ENCODE measurements at places on chromosomes 6 and 20.

DNA sequence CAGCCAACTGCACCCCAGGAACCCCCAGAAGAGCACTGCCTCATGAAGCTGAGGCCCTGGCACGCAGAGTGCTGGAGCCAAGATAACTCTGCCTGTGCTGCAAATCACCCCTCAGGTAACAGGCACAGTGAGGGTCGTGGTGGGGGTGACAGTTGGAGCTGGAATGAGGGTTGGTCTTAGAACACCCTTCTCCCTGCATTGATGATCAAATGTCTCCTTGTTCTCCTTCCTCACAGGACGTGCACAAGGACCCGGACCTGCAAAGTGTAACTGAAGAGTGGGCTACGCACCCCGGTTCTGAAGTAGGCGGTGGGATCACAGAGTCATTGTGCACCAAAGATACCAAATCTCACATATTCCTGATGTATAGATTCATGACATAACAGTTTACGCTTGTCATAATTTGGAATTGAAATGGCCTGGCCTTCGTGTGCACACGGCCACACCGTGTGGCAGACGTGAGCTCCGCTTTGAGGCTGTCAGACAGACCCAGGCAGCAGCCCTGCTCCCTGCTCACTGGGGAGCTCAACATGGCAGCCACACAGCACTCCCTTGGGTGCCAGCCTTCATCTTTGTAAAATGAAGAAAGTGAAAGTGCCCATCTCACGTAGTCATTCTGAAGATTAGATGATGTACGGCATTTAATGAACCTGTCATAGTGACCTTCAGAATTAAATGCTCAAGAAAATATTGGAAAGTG is 8.8 kb downstream of the THBS2 start:
- no peak for DNase-seq

DNA sequence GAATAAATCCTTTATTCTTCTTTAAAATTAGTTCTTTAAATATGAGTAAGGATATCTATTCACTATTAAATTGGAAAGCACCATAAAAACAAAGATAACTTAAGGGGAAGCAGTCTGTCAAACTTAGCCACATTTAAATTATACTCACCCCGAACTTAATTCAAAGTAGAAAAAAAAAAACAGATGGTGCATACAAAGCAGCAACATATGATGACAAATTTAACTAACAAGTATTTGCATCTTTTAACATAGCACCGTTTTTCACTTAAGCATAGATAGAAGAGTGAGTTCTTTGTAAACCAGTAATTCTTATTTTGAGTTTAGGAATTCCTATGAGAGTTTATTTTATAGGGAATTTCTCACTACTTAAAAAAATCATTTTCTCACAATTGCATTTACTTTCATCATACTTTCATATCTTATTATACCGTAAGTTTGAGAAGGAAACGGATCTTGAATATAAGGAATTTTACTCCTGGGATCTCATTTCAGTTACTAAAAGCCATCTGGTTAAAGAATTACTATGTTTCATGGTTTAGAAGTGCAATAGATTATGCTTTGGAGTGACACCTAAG is 828.2 kb upstream of the MAP3K7 start:
- DNase-seq = no peak

DNA sequence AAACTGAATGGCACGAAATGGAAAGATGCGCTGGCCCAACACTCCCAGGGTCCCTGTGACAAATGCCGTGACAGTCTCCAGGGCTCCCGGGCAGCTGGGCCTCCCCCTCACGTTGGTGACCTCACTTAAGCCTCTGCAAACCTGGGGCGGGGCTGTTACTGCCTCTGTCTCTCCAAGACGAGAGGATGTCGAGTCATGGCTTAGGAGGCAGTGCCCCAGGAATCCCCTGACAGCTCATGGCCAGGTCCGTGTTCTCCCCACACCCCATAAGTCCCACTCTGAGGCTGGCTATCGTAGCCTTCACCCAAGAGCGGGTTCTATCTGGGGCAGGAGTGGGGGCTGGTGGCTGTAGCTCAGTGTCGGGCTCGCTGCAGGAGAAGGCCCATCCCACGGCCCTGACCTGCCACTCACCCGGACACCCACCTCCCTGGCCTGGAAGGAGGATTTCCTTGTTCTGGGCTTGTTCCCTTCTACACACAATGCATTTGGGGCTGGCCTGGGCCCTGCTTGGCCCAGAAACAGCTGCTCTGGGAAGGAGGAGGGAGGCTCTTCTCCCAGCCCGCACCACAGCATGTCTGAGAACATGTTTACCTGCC is 5.6 kb upstream of the RPS21 start:
- no peak for DNase-seq

DNA sequence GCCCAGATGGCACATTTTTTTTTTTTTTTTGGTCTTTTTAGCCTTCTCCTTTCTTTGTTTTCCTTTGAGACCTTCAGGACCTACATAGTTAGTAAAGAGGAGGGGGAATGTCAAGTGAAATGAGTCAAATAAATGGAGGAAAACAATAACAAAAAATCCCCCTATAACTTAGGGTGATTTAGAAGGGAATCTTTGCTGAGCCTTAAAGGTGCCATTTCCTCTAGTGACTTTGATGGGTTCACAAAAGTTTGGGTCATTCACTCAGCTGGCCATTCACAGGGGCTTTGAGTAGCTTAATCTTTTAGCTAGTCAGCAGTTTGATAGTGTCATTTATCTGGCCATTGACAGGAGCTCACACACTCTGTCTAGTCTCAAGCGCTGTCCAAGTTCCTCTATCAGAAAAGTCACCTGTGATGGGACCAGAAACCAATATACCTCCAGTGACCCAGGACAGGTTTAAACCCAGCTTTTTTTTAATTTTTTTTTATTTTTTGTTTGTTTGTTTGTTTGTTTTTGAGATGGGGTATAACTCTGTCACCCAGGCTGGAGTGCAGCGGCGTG is 275.1 kb upstream of the PRDM1 start:
- DNase-seq = no peak

DNA sequence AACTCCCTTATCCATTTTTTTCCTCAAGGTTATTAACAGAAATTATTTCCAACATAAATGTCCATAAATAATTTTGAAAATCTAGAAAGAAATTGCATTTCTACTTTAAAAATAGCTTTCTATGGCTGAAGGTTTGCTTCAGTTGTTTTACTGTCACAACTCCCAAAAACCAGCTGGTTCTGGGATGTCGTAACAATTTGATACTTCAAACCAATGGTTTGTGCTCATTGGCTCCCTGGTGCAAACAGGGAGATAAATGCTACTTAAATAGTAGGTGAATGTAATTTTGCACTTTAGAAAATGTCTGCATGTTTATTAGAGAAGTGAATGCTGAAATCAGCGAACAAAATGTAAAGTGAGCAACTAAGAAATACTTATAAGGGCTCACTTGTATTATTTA is 31.1 kb downstream of the LAMA2 start:
- DNase-seq = no peak

DNA sequence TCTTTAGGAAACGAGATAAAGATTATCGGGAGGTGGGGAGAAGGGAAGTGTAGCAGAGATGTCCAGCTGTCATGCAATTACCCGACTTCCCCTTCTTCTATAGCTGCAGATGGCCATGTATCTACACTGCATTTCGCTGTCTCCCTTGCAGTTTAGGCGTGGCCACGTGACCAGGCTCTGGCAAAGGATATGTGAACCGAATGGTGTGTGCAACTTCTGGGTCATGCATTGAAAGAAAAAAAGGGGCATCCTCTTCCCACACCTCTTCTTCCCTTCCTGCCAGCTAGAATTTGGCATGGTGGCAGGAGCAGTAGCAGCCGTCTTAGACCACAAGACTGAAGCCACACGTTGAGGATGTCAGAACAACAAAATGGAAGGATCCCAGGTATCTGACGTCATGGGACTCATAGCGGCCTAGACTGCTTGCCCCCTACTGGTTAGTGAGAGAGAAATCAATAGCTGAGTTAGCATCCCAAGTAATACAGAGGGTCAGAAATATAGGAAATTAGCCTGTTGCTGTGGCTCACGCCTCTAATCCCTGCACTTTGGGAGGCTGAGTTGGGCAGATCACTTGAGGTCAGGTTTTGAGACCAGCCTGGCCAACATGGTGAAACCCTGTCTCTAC is 32.8 kb downstream of the TCF15 start:
- no peak for DNase-seq

DNA sequence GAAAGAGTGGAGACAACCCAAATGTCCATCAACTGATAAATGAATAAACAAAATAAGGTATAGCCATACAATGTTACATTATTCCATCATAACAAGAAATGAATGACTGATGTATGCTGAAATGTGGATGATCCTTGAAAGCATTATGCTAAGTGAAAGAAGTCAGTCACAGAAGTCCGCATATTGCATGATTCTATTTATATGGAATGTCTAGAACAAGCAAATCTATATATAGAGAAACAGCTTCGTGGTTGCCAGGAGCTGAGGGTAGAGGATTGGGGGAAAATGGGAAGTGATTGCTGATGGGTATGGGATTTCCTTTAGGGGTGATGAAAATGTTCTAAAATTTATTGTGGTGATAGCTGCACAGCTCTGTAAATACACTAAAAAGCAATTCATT is 196.8 kb downstream of the ATXN1 start:
- no peak for DNase-seq

- DNase-seq = no peak
These were observed 33.2 kb downstream of the CDH22 start for GRCh38 chr20:46275091-46275490.

- no peak for DNase-seq
These were observed 86.4 kb downstream of the MAP3K7 start for GRCh38 chr6:90500458-90500857.

- DNase-seq = no peak
These were observed 22.8 kb upstream of the KHDC1 start for GRCh38 chr6:73285674-73286283.

DNA sequence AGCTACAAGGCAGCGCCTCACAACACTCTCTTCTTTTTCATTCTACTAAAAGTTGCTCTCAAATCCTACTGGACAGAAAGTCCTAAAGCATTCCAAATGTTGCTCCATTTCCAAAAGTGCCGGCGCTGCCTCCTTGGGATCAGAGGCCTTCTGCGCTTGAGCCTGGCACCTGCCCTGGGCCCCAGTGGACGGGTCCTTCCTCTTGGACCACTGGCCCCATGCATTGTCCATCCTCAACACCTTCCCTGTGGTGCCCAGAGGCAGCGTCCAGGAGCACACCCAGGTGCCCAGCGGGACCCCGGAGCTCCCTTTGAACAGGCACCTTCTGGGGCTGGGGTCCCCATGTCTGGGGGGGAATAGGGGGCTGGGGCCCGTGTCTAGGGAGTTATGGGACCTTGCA is 205.2 kb downstream of the ERMARD start:
- DNase-seq = no peak

GRCh38 chr20:50488236-50488806 is 21.9 kb upstream of the PTPN1 start:
- DNase-seq = no peak

GRCh38 chr6:136410201-136411024 is 120.8 kb upstream of the BCLAF1 start:
- DNase-seq = no peak

- DNase-seq = no peak
These were observed 63.2 kb downstream of the HIVEP2 start for GRCh38 chr6:142881761-142882160.

DNA sequence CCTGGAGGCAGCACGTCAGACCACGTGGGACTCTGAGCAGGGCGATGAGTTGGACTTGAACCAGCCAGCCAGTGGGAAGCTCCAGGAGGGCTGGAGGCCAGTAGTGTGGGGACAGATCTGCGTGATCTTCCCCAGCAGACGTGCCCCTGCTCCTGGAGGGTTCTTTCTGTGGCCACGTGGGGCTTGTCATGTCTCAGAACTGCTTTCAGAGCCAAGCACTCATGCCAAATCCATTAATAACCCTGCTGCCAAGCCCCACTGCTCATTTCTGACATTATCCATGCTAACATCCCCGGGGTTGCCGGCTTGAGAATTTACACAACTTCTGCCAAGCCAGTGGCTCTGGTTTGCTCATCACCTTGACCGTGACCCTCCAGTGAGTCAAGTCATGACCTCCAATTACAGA is 38.3 kb downstream of the SIRPA start:
- DNase-seq = no peak

GRCh38 chr6:43149265-43149664 is 21.8 kb upstream of the SRF start:
- DNase-seq = no peak

- DNase-seq = peak; percentile 39
These were observed 361.6 kb upstream of the RUNX2 start for GRCh38 chr6:44966449-44967092.

- DNase-seq = no peak
These were observed 48.6 kb downstream of the KDM1B start for GRCh38 chr6:18203786-18204185.

DNA sequence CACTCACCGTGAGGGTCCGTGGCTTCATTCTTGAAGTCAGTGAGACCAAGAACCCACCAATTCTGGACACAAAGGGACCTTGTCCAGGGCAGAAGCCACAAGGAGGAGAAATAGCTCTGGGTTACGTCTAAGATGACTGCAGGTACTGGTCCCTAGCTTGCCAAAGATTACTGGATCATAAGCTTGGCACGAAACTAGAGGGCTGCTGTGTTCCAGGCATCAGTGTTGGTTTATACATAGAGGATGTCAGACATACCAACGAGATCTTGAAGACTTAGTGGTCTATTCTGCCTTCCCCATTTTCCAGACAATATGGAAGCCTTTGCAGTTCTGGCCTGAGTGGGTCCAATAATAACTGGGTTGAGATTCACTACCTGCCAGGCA is 175.7 kb downstream of the TBX18 start:
- no peak for DNase-seq

DNA sequence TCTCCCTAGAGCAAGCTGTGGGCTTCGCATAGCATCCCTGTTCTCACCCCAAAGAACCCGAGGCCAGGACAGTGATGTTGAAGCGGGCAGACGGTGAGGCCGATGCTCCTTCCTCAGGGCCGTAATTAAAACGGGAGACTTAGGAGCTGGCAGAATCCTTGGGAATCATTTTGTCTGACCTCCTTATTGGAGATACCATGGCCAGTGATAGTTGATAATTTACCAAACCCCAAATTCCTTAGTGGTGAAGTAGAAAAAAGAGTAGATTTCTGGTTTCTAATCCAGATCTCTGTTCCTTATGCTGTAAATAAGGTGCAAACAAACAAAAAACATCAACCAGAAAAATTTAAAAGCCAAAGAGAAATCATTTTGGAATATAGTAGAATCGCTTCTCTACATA is 361.1 kb upstream of the AGPAT4 start:
- no peak for DNase-seq

DNA sequence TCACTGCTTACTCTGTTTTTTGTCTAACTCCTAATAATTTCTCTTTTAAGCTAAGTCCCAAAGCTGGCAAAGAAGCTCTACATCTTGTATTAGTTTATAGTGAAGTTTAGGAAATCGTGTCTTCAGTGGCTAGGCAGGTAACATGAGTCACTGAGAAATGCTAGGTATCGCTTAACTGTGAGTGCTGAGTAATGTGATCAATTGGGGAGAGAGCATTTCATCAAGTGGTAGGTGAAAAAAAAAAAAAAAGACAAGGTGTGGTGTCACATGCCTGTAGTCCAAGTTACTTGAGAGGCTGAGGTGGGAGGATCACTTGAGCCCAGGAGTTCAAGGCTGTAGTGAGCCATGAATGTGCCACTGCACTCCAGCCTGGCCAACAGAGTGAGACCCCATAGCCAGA is 125.3 kb downstream of the FAM83B start:
- DNase-seq = no peak

- no peak for DNase-seq
These were observed at the start of gene CLIC1 for GRCh38 chr6:31736021-31736767. Gene CLIC1 (minus strand): TSS chr6:31736530. CDS start chr6:31736300, 230 bp downstream.

GRCh38 chr20:52012079-52012478 is 179.5 kb downstream of the ZFP64 start:
- no peak for DNase-seq

GRCh38 chr20:45153752-45154151 is 20.9 kb upstream of the PI3 start:
- DNase-seq = no peak

GRCh38 chr6:111013144-111013915 is 31.5 kb downstream of the RPF2 start:
- no peak for DNase-seq

Measured in epithelial cell of proximal tubule (primary cell).